ENCODE measurements at places on chromosomes 3 and 15.
A peak's percentile ranks its signal among the peaks of the same experiment; 100 is the strongest.

DNA sequence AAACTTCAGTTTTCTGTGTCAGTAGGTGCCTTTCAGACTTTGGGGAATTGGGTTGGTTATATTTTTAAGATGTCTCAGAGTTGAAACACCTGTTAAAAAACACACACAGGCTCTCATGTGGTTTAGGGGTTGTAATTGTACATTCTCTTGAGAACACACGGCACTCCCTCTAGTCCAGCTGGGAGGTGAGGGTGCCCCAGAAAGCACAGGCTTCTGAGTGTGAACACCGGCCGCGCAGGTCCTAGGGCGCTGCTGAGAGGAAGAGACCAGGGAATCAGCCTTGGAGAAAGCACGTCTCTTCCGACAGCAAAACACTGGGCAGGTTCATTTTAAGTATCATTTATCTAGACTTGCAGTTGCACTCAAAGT is 68.0 kb upstream of the RPL35A start:
- no peak for DNase-seq

GRCh38 chr3:11514191-11514821 is 129.4 kb downstream of the VGLL4 start:
- no peak for DNase-seq

- DNase-seq: peak; percentile 57
These were observed 25.1 kb downstream of the SHISA5 start for GRCh38 chr3:48478626-48479555.

- DNase-seq: no peak
These were observed 11.7 kb downstream of the MRPS11 start for GRCh38 chr15:88479169-88479568.

DNA sequence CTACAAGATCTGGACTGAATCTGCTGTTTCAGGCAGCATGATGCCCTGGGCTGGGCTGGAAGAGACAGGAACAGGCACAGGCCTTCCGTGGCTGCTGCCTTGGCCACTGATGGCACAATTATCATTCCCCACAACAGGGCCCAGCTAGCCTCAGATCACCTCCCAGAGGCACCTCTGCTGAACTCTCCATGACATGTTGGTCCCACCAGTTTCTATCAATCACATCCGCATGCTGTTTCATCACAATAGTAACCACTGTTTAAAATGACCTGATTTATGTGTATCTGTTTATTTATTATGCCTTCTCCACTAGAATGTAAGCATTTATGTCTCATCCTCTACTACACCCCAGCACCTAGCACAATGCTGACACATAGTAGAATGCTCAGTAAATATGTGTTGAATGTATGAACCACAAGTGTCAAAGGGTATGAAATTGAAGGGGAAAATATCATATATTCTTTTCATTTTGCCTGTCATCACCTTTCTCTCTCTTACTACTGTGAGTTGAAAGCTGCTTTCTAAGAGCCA is 32.7 kb upstream of the ZBTB38 start:
- no peak for DNase-seq

All from activated naive CD8-positive, alpha-beta T cell treated with anti-CD3 and anti-CD28 coated beads, Interleukin-2, amount 50 U/mL, for 24 hours (primary cell).